ENCODE measurements at places on chromosomes 12 and 14.

DNA sequence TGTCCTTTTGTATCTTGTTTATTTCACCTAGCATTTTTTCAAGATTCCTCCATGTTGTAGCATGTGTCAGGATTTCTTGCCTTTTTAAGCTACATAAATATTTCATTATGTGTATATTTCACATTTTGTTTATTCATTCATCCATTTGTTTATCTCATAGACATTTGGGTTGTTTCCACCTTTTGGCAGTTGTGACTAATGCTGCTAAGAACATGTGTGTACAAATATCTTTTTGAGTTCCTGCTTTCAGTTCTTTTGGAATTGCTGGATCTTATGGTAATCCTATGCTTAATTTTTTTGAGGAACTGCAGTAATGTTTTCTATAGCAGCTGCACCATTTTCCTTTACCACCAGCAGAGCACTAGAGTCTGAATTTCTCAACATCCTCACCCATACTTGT lies 62.4 kb downstream of the SCN8A start:
- DNase-seq: no peak

GRCh38 chr14:24058260-24058950 lies 6.6 kb downstream of the CARMIL3 start:
- DNase-seq: no peak

DNA sequence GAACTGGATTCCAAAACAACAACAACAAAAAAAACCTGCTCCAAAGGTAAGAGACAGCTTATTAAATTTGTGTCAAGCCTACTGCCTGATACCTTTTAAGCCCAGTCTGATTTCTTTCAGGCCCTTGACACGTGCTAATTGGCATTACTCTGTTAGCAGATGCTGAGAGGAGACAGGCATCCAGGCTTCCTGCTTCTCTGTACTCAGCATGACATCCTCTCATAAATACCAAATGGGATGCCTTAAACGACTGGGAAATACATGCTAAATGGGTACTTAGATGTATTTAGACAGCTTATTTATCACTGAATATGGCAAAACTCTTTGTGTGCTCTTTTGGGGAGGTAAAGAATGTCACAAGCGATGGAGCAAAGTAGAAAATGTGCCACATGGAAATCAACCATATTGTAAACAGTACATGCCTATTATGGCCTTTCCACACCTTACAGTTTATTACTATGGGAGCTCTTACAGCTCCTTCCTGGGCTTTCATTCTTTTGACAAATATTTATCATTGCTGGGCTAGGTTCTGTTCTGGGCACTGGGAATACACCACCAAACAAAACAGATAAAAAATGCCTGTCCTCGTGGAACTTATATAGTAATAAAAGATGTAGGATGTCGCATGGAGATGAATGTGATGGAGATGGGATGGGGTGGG lies 11.5 kb upstream of the PCED1B start:
- DNase-seq: no peak

GRCh38 chr14:63273717-63274655 lies 44.7 kb downstream of the GPHB5 start:
- DNase-seq: no peak

DNA sequence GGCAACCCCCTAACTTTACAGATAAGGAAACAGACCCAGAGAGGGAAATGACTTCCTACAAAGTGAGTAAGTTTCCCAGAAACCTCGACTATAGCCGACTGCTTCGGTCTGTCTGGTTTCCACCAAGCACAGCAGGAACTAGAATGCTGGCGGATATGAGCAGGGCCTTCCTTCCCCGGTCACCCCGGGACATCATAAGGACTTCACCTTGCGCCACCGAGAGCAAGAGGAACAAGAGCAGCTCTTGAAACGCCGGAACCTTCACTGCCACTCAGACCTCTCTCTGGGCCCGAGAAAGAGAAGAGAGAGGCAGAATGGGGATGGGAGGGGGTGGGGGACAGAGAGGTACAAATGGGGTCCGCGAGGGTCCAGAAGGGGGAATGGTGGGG lies 29.4 kb upstream of the GPR68 start:
- DNase-seq: no peak

GRCh38 chr14:36582011-36582873 lies at the start of gene NKX2-8:
NKX2-8 (minus strand) TSS chr14:36582614; CDS start chr14:36582389, 225 bp downstream.
- no peak for DNase-seq

- DNase-seq: no peak
Observed at GRCh38 chr12:91287753-91288152, 105.1 kb upstream of the DCN start.

GRCh38 chr14:68782091-68782981 lies 10.5 kb downstream of the ZFP36L1 start:
- peak; percentile 86 for DNase-seq

GRCh38 chr14:104406831-104407230 lies 172.7 kb upstream of the C14orf180 start:
- DNase-seq: no peak

GRCh38 chr12:6867413-6868210 lies at the start of gene TPI1:
TPI1 (plus strand) TSS chr12:6867531; CDS start chr12:6867567, 36 bp downstream.
- DNase-seq: peak; percentile 72

- DNase-seq: no peak
Observed at GRCh38 chr14:93956514-93957332, 19.6 kb downstream of the ASB2 start.

GRCh38 chr12:4615667-4616066 lies 33.2 kb downstream of the AKAP3 start:
- DNase-seq: no peak

- DNase-seq: no peak
Observed at GRCh38 chr12:6764011-6764828, 1.9 kb upstream of the PTMS start.

GRCh38 chr12:112466011-112466422 lies 47.3 kb downstream of the PTPN11 start:
- no peak for DNase-seq

GRCh38 chr12:56601503-56601902 lies 28.6 kb downstream of the BAZ2A start:
- no peak for DNase-seq

DNA sequence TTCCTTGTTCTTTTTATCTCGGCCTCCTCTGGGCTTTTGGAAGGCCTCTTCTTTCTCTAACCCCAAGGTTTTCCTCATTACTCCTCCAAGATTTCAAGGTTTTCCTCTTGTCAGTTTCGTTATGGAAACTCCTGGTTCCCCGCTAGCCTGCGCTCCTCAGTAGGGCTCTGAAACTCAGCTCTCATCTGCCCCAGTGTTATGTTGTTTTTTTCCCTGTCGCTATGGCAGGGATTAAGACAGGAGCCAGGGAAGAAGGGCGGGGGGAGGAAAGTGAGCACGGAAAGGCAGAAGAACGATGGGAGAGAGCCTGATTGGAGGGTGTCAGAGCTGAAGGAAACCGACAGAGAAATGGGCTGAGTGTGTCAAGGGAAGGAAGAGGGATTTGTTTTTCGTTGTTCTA lies 26.5 kb upstream of the JDP2 start:
- no peak for DNase-seq

GRCh38 chr12:116783525-116784237 lies 45.6 kb downstream of the RNFT2 start:
- DNase-seq: no peak

- no peak for DNase-seq
Observed at GRCh38 chr12:27523305-27523641, 733 bp upstream of the PPFIBP1 start.

DNA sequence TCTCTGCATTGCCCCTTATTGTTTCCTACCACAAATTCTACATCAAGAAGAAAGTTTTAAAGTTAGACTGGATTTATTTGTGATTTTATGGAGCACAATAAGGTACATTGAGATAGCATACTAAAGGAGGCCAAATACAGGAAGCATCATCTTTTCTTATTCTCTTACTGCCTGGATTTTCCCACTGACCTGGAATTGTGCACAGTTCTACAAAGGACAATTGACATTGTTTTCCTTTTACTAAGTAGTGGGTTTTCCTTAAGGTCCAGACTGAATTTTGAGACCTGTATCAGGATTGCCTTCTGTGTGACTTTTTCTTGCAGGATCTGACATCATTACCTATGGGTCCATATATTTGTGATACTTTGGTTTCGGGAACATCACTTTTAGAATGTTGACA lies 18.8 kb upstream of the ZNF140 start:
- DNase-seq: no peak

DNA sequence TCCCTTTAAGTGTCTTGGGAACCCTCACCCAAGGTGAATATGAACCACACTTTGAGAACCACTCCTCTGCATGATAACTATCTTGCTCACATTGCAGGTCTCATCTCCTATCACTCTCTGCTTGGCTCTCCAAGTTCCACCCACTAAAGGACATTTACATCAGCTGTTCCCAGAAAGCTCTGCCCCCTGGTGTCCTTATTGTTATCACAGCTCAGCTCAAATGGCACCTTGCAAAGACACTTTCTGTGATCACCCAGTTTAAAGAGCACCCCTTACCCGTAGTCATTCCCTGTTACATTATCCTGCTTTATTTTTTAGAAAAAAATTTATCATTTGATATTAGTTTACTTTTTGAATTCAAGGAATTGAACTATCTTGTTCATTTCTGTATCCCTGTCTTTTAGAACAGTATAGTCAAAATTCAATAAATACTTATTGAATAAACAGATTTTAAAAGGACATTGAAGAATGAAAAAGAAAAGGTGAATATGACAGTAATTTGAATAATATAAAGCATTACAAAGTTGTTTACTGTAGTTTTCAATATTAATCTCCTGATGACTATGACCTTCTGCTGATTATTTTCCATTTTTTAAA lies 20.5 kb upstream of the GUCY2C start:
- DNase-seq: peak; percentile 62

- DNase-seq: no peak
Observed at GRCh38 chr12:44385964-44386363, 490.2 kb downstream of the NELL2 start.

DNA sequence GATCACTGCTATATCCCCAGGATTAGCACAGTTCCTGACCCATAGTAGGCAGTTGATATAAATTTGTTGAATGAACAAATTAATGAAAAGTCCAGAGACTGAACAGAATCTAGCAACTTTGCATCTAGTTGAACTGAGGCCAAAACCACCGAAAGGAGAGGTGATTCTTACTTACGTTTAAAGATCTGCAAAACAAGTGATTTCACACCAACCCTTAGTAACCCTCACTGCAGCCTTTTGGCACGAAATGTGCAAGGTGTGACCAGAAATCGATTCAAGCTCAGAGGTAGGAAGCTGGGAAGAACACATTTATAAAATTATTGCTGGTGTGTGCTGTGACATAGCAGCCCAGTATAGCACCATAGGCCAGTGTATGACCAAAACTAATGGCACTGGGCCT lies 70.8 kb downstream of the SUDS3 start:
- DNase-seq: no peak

- DNase-seq: no peak
Observed at GRCh38 chr14:88463318-88463717, 77.9 kb downstream of the SPATA7 start.

DNA sequence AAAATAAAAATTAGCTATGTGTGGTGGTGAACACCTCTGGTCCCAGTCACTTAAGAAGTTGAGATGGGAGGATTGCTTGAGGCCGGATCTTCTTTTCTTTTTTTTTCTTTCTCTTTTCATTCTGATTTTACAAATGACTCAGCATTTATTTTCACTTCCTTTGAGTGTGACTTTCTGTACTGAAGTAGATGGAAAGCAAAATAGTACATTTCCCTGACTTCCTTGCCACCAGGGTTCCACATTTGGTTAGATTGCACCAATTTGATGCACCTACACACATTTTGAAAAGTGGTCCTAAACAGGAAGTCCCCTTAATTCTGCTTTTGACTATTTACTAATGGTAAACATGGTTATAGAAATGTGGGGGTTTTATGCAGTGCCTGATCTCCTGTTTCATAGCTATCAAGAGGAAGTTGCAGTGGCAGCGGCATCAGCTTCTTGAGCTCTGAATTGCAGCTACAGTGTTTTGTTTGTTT lies 13.0 kb upstream of the LEMD3 start:
- DNase-seq: peak; percentile 4

- DNase-seq: no peak
Observed at GRCh38 chr12:5094551-5094950, 50.9 kb downstream of the KCNA5 start.

GRCh38 chr14:101188571-101188915 lies 285.0 kb upstream of the RTL1 start:
- DNase-seq: no peak

DNA sequence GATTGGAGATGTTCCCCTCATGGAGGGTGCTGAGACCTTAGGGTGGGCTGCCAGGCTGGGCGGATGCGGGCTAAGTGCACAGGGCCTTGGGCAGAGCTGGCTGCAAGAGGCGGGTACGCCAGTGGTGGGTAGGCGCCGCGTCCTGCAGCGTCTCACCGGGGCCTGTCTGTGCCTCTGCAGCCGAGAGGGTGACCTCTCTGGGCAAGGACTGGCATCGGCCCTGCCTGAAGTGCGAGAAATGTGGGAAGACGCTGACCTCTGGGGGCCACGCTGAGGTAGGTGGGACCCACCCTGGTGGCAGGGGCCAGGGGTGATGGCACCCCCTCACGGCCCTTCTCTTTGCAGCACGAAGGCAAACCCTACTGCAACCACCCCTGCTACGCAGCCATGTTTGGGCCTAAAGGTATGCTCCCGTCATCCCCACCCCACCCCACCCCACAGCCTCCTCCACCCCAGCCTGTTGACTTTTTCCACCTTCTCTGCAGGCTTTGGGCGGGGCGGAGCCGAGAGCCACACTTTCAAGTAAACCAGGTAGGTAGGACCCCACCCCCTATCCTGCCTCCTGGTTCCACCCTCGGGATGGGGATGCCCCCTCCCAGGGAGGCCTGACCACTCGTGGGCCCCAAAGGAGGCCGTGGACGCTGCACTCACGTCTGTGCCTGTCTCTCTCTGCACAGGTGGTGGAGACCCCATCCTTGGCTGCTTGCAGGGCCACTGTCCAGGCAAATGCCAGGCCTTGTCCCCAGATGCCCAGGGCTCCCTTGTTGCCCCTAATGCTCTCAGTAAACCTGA lies 1.5 kb downstream of the CRIP1 start:
- DNase-seq: no peak

- DNase-seq: no peak
Observed at GRCh38 chr12:110555577-110556406, 27.3 kb downstream of the PPTC7 start.

DNA sequence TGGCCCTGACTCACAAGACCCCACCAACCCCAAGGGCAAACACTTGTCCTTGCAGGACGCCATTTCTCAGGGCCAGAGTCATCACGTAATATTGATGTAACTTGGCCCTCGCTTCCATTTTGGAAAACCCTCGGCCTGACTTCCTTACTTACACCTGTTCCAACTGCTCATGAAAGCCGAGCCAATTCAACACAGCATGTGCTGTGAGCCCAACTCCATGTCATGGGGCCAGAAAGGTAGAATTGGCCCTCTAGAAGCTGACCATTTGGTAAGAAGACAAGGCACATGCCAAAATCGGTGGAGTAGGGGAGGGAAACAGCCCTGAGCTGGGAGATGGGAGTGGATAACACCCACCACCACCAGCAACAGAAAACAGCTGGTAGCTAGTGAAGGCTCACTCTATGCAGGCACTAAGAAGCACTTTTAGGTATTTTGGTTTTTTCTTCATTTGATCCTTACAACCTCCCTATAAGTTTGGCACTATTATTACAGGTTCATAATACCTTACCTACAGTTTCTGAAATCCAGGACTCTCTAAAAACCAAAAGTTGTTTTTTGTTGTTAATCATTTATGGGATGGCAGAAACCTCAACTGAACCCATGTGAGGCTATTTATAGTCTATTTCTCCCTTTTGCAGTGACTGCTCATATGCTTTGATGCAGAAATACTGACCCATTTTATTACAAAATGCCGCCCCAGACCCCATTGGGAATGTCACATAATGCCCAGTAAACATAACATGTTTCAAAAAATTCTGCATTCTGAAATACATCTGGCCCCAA lies 6.5 kb downstream of the TTC7B start:
- DNase-seq: no peak

GRCh38 chr14:104442631-104443390 lies 136.8 kb upstream of the C14orf180 start:
- no peak for DNase-seq
